Stimulated activated CD4-positive, alpha-beta T cell treated with anti-CD3 and anti-CD28 coated beads, Interleukin-2, amount 100 ng/mL, for 24 hours (primary cell): ENCODE measurements at places on chromosomes 3 and 15.

DNA sequence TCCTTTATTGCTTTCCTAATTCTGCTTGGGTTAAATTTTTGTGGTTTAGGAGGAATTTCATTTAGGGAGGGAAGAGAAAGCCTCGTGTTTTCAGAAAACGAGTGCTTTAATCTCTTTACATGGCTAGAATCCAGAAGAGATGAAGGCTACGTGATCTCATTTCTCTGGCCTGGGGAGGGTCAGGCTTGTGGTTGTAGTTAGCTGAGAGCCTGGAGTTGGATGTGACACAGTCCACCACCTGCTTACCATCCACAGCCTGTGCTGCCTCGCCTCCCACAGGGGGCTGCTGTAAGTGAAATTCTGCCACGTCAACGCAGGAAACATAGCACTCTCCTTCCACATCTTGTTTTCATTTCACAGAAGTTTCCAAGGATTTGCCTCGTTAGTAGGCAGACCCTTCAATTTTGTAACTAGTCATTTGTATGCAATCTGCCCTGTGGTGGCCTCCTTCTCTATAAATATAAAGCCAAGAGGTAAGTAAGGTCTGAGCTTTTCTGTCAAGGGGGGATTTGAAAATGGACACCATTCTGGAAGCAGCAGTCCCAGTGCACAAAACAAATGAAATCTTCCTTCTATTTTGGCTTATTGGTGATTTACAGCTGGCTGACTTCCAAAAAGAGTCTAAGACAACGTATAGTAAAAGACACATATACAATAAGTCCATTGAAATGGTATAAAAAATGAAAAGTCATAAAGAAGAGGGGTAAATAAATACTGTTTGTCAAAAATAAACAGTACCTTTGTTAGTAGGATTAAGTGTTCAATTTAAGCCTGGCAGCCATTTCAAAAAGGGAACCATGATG, 3.4 kb downstream of the GXYLT2 start:
- DNase-seq = no peak

GRCh38 chr15:78950902-78951840, 6.3 kb upstream of the CTSH start:
- no peak for DNase-seq

- no peak for DNase-seq
Observed at GRCh38 chr3:48960841-48961413, 29.1 kb upstream of the P4HTM start.

GRCh38 chr15:82851981-82852511, 42.6 kb downstream of the WHAMM start:
- no peak for DNase-seq

DNA sequence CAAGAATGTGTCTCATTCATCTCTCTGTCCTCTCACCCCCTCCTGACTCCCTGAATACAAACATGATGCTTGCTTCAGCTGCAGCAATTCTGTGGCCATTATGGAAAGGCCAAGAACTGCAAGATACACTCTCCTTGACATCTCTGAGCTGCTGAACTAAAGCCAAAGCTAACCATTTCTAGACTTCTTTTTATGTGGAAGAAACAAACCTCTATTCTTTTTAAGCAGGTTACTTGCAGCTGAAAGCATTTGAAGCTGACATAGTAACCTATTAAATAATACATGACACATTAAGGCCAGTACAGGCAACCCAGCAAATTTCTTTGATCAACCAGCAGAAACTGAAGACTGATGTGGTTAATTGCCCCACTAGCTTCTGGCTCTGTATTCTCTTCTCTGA, 17.5 kb downstream of the FHIT start:
- no peak for DNase-seq

DNA sequence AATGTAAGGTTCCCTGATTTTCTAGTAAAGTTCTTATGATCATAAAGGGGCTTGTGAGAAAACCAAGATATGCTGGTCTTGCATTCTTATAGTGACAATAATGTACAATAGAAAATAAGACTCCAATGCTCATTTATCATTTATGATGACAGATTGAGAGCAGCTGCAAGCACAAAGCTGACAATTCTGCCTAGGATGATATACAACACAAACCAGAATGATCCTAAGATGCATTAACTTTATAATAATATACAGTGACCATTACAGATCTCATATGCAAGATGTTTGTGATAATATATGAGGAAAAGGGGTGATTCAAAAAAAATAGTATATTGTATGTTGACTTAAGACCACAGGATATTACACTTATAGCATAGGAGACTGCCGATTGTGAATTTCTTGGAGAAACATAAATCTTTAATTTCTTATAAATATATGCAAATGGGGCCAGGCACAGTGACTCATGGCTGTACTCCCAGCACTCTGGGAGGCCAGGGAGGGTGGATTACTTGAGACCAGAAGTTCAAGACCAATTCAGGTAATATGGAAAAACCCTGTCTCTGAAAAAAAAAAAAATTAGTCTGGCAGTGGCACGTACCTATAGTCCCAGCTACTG, 387.0 kb downstream of the ZBBX start:
- no peak for DNase-seq

- DNase-seq = no peak
Observed at GRCh38 chr3:38229036-38229435, 36.6 kb upstream of the SLC22A13 start.

GRCh38 chr15:28921919-28922706, 36.3 kb downstream of the APBA2 start:
- no peak for DNase-seq

DNA sequence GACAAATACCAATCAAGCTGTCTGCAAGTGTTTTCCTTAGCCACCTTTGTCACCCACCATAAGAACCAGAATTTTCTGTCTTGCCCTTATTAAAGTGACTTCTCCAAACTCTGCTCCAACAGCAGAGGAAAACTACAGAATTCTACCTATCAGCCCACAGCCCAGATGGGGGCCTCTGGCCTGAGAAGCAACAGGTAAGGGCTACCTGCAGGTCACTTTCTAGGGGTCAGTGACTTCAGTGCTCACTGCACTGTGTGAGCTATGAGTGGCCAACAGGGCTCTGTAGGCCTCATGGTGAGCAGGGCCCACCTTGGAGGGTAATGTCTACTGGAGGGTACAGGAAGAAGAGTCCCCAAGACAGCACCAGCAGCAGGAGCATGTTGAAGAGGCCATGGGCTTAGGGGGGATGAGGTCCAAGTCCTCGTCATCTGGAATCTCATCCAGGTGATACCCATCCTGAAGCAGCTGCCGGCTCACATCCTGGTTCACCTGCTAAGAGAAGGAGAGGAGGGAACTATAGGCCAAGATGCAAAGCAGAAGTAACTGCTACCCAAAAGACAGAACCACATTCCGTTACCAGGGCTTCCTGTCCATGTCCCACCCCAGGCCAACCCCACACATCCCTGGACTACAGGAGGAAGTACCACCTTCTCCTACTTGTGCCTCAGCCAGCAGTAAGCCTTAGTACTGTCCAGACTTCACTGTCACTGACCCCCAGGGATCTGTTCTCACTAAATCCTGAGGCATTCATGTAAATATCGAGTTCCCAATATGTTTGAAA, 4.2 kb downstream of the FAM219B start:
- no peak for DNase-seq
